Activated gamma-delta T cell treated with anti-CD3 and anti-CD28 coated beads, Interleukin-2, amount 50 U/mL, for 16 hours (primary cell): ENCODE measurements at places on chromosomes 7 and 10.

- no peak for DNase-seq
Observed at GRCh38 chr7:41058986-41059741, 643.7 kb downstream of the INHBA start.

DNA sequence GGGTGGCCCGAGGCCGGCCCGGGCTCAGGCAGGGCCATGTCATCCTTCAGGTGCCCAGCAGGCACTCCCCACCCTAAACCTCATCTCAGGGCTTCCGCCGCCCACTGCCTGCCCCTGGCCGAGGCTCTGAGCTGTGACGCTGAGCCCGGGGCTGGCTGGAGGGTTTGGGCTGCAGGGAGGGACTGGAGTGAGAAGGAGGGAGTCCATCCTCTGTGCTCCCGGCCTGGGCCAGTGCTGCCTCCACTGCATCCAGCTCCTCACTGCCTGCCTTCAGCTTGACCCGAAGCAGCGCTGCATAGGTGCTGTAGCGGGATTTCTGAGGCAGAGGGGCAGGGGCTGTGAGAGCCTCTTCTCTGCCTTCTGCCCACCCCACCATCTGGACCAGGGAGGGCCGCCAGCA, 7.6 kb downstream of the NFKB2 start:
- DNase-seq, result no peak

- DNase-seq, result no peak
Observed at GRCh38 chr7:44673324-44673723, 66.9 kb downstream of the OGDH start.

DNA sequence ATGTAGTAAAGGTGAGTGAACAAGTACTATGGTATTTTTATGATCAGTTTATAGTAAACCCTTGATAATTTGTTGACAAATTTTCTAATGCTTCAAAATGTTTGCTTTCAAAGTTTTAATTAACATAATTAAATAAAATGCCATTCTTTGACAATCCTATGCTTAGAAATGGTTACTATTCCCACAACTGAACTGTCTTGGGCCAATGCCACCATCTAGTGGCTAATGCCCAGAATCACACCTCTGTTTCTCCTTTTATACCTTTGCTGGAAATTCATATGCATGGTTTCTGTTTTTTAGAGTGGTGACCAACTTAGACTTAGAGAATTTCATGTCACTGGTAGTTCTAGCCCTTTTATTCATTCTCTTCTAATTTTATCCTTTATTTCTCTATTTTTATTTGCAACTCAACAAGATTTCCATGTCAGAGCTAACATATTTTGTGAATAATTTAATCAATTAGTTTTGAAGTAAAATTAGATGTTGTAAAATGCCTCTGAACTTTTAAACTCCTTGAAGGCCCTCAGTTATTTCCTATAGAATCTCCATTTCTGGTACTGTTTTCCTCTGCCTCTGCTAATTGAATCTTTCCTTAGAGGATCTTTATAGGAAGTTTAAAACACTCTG, 31.1 kb downstream of the PCGF5 start:
- DNase-seq, result peak; percentile 25

GRCh38 chr7:92313055-92313454, 67.3 kb downstream of the ANKIB1 start:
- no peak for DNase-seq

DNA sequence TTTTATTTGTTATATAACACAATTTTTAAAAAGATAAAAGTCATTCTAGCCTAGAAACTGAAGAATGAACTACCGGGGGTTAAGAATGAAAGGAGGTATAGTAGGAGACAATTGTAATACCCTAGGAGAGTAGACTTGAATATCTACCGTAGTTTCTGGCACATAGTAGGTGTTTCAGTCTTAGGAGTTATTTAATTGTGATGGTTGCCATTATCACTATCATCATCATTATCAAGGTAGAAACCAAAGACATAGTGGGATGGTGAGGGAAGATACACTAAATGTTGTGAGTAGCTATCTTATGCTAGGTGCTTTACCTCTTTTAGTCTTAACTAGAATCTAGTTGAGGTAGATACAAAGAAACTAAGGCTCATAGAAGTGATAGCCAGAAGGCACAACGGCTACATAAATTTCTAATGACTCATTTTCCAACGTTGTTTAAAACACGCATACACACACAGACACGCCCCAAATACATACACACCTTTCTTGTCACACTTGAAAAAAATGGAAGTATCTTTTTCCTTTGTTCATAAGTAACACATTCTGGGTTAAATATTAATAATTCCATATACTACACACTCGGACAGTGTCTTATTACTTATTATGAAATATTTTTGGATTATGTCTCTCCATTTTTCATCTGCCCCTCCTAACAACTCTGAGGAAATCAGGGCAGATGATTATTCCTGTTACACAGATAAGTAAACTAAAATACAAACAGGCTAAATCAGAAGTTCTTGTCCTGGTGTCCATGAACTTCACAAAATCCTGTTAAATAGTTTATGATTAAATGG, 2.0 kb upstream of the ANLN start:
- no peak for DNase-seq

DNA sequence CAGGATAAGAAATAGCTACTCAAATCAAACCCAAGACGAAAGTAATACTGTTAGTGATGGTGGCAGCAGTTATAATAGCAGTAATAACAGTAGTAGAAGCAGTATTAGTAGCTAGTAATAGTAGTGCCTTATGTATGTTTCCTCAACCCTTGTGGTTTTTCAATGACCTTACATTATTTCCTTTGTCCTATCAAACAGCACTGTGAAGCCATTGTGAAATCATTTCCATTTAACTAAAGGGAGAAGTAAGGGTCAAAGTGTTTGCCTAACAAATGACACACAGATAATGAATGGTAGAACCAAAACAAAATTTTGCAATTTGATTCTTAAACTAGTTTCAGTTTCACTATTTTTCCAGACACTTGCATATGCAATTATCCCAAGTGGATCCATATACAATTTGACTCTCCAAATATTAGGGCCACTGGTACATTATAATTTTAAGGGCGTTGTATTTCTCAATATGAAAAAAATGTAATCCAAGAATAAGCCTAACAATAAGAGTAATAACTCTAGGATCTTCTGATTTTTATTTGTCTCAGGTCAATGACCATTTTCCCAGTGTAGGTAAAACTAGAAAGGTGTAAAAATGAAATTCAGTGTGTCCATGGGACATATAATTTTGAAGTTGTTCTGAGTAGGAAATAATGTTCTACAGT, 33.7 kb upstream of the TMEM26 start:
- DNase-seq, result no peak

GRCh38 chr10:72133517-72133916, 45.2 kb upstream of the SPOCK2 start:
- DNase-seq, result no peak

DNA sequence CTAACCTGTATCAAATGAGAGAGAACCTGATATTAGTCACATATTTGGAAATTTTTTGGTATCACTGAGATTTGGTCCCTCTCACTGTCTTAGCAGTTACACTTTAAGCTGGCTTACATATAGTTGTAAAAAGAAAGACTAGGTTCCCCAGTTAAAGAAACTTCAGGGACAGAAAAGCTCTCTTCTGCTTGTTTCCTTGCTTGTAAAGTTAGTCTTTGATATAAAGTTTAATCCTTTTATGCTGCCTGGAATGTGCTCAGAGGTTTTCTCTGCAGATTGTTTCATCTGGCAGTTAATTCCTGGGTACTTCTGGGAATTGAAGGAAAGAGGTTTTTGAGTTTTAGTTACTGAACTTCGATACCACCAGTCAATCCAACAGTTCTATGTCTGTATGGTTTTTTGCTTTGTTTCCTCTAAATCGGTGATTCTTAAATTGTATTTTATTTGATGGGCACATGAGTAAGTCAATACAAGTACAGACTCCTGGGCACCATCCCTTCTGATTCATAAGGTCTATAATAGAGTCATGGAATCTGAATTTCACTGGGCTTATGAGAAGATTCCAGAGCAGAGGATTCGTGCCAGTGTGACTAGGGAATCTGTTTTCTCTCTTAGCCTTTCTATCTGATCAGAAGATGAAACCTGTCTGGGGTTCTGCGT, 1080.9 kb upstream of the C7orf33 start:
- DNase-seq, result no peak

GRCh38 chr10:8975535-8975934, 921.0 kb downstream of the GATA3 start:
- no peak for DNase-seq

DNA sequence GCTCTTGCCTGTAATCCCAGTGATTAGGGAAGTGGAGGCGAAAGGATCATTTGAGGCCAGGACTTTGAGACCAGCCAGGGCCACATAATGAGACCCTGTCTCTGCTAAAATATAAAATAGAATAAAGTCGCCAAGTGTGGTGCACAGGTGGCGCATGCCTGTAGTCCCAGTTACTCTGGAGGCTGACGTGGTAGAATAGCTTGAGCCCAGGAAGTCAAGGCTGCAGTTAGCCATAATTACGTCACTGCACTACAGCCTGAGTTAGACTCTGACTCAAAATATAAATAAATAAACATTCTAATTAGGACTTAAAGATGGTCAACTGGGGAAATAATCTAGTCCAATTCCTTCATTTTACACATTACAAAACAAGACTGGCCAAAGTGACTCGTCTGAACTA, 768 bp downstream of the CHCHD2 start:
- no peak for DNase-seq

- DNase-seq, result no peak
Observed at GRCh38 chr10:87504307-87504639, 420 bp upstream of the MINPP1 start.

GRCh38 chr10:35928748-35929147, 286.7 kb upstream of the FZD8 start:
- no peak for DNase-seq

DNA sequence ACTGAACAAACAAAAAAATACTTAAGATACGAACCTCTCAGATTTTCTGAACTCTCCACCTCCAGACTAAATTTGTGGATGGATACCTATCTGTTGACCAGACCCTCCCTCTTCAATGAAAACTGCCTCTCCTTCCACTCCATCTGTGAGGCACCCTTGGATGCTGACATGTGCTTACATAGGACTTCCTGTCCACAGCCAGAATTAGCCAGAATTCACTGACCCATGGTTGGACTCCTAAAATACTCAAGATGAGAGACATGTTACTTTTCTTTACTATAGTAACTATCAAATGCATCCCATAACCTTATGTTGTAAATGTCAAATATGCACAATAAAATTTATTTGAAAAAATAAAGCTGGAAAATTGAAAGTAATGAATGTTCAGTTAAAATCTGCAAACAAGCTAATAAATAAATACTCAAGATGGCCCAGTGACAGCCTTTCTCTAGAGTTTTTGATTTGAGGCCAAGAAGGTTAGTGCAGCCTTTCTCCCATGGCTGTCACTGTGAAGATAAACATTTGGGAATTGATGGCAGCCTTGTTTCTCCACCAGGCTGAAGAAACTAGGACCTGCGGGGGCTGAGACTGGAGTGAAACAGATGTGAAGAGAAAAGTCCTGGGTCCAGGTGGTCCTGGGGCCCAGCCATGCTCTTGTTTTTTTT, 287.0 kb downstream of the ZEB1 start:
- no peak for DNase-seq

GRCh38 chr10:69069090-69070042, 18.5 kb upstream of the SRGN start:
- no peak for DNase-seq

- DNase-seq, result no peak
Observed at GRCh38 chr10:68184546-68184945, 47.4 kb downstream of the ATOH7 start.

DNA sequence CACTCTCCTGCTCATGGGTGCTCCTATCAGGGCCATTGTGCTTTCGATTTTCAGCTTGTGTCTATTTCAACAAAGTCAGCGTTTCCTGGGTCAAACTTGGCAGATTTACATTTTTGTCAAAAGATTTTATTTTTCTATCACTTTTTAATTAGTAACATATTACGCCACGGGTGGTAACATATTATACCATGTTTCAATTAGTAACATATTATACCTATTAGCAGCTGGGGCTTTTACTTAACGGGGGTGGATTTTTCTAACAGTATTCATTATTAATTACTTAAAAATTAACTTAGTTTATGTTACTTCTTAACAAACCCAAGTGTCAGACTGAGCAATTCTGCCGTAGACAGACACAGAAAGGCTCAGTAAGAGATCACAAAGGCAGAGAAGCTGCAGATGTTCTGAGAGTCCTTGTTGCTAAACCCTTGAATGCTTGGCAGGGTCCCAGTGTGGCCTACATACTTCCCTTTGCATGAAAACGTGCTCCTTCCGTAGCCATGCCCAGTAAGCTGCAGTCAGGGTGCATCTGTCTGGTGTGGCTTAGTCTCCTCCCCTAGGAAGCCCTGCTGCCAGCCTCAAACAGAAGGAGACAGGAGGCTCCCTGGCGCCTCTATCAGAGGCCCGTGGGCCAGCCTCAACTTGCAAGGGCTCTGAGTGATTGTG, 263.1 kb upstream of the CXCL12 start:
- no peak for DNase-seq

GRCh38 chr7:44156453-44157010, 15.4 kb upstream of the MYL7 start:
- no peak for DNase-seq

- DNase-seq, result no peak
Observed at GRCh38 chr7:121633186-121633585, 237.1 kb upstream of the FAM3C start.

GRCh38 chr7:49703881-49704280, 69.6 kb upstream of the VWC2 start:
- no peak for DNase-seq

DNA sequence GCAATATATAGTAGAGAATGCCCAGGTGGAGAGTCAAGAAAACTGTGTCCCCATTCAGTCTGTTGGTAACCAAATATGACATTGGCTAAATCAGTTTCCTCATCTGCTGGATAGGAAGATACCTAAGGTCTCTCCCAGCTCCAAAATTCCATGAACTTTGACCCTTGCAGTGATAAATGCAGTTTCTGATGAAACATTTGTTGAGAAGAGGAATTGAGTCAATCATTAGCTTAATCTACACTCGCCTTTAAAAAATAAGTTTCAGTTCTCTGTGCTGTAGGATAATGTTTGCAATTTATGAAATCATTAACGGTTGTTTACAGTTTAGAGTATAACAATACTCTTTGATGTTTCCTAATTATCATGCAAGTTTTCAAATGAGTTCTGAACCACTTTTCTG, 38.0 kb upstream of the SLC25A13 start:
- no peak for DNase-seq

- DNase-seq, result no peak
Observed at GRCh38 chr10:62813981-62814380, 2.2 kb downstream of the EGR2 start.

DNA sequence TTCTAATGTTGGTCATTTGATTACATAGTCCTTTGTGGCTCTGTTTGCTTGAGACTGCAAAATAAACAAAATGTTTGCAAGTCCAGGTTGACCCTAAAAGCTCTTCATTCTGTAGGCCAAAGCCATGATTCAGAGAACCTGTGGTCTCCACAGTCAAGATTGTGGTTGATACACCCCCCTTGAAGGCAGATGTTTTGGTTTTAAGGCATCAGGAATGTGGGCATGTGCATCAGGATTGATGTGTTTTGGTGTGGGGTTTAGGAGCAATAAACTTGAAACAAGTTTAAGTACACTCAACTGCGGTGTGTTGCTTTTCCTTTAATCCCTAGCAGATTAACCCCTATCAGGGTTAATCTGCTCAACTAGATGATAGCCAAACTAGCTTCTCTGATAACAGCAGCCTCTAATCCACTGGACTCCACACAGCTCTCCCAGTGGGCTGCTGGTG, 379.1 kb upstream of the GALNT17 start:
- DNase-seq, result no peak
